ENCODE measurements at places on chromosomes 5 and 9.
A peak's percentile ranks its signal among the peaks of the same experiment; 100 is the strongest.

GRCh38 chr9:113129466-113129865 lies 21.3 kb upstream of the SLC31A2 start:
- DNase-seq = no peak

DNA sequence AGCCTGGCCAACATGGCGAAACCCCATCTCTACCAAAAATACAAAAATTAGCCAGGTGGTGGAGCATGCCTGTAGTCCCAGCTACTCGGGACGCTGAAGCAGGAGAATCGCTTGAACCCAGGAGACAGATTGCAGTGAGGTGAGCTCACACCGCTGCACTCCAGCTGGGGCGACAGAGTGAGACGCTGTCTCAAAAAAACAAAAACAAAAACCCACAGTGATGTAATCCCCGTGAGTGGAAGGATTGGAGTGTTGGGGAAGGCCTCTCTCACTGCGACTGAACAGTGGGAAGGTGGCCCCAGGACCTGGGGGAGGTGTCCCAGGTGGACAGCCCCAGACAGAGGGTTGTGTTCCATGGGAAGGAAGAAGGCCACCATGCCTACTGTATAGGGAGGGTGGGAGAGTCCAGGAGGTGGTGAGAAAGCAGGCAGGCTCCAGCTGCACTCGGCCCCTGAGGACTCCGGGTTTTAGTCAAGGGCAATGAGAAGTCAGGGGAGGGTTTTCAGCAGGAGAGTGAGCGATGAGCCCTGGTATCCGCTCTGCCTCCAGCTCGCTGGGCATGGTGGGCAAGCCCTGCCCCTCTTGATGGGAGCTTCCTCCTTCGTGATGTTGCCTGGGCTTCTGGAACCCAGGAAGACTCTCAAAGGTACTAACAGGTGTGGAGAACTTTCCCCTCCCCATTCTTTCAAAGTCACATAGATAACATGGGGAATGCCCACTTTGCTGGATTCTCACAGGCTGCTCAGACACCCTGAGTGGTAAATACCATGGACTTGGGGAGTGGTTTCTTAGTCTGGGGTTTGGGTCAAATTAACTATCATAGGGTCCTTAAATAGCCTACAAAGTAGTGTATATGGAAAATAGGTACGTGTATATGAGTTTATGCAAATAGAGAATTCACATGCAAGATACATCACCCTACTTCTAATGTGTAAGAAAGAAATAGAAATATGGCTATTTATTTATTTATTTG lies 74.7 kb downstream of the PPARGC1B start:
- no peak for DNase-seq

GRCh38 chr5:86688406-86688805 lies 70.7 kb downstream of the COX7C start:
- no peak for DNase-seq

- no peak for DNase-seq
These were observed 92.0 kb downstream of the PHF2 start for GRCh38 chr9:93668261-93668871.

DNA sequence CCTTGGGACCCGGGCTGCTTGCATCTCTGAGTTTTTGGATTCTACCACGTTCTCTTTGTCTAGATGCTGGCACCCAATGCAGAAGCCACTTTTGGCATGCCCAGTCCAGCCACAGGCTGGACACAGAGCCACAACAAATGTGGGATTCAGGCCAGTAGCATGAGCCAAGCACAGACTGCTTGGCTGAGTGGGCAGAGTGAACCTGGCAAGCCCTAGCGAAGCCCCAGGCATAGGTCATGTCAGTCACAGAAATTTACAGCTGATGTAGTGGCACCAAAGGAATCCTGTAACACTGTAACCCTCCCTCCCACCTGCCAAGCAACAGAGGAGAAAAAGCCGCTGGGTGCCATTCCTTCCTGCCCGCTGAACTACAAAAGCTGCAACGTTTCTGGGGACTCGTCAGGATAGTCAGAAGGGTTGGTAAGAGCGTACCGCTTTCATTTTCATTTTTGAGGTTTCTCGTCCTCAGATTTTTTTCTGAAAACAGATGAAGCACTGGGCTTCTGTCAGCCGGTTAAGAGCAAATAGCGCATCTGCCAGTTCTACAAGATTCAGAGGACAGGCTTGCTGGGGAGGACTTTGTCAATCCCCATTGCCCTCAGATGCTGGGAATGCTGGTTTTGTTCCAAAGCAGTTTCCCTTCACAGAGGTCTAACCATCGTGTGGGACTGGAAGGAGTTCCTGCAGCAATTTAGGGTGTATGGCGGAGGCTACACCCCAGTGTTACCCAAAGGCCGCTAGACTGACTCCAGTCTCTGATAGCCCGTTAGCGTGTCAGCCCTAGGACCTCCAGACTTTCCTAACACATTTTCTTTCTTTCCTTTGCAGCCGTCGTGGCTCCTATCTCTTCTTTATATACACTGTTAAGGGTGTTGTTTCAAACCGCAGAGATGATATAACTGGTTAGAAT lies 399.0 kb downstream of the HTR1A start:
- no peak for DNase-seq

DNA sequence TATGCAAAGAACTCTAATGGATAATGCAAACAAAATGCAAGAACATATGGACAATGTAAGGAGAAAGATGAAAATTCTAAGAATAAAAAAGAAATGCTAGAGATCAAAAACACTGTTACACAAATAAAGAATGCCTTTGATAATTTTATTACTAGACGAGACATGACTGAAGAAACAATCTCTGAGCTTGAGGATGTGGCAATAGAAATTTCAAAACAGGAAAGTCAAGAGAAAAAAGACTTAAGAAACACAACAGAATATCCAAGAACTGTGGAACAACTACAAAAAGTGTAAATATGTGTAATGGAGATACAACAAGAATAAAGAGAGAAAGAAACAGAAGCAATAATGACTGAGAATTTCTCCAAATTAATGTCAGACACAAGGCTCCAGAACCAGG lies 140.5 kb upstream of the ACOT12 start:
- DNase-seq = no peak

- no peak for DNase-seq
These were observed 268.9 kb upstream of the PDE4D start for GRCh38 chr5:60162441-60162840.

DNA sequence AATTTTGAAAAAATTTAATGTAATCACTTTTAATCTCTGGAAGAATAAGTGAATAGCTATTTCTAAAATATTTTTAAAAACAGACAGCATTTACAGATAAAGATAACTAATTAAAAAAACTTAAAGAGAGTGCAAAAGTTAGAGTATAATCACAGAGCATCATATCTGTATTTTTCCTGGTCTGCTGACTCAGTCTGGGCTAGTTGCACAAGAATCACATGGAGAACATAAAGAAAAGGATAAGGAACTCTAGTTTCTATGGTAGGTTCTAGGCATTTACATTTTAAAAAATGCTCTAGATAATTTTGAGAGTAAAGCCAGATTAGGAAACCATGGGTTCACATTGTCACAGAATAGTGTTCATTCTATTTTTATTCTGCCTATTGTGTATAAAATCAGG lies 347.4 kb downstream of the PSAT1 start:
- no peak for DNase-seq

DNA sequence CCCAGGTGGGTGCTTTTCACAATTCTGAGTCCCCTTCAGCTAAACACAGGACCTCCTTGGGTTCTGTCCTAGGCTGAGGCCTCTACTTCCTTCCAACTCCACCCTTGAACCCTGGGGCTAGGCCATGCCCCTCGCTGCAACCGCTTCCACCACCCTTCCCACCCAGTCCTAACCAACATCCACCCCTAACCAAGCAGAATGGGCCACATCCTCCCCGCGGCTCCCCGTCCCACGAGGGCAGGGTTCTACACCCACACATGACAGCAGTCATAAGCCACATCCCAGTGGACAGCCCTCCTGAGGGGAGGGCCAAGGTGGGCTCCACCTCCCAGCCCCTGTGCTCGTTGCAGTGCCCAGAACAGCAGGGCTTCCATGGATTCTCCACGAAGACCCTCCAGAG lies 65.8 kb downstream of the SHB start:
- DNase-seq = no peak

GRCh38 chr9:128787659-128788058 lies 606 bp downstream of the TBC1D13 start:
- no peak for DNase-seq

GRCh38 chr5:66704790-66705425 lies 108.7 kb downstream of the MAST4 start:
- peak; percentile 13 for DNase-seq

- DNase-seq = no peak
These were observed 30.0 kb downstream of the RAPGEF1 start for GRCh38 chr9:131709771-131710431.

DNA sequence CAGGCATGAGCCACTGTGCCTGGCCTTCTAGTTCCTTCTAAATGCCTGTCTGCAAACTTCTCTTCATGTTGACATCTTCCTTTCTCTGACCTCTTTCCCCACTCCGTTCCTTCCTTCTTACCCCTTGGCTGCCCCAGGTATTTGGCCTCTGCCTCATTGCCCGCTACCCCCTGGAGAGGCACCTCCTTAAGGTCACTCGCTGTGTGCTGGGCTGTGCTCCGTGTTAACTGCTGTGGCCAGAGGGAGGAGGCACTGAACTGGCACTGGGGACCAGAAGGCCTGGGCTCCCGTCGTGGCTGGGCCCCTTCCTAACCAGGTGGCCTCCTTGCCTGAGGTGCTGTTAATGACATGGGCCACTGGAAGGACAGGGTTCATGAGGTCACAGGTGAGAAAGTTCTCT lies 39.4 kb downstream of the LAMC3 start:
- DNase-seq = no peak

GRCh38 chr9:17863924-17864323 lies 285.1 kb downstream of the SH3GL2 start:
- DNase-seq = no peak

DNA sequence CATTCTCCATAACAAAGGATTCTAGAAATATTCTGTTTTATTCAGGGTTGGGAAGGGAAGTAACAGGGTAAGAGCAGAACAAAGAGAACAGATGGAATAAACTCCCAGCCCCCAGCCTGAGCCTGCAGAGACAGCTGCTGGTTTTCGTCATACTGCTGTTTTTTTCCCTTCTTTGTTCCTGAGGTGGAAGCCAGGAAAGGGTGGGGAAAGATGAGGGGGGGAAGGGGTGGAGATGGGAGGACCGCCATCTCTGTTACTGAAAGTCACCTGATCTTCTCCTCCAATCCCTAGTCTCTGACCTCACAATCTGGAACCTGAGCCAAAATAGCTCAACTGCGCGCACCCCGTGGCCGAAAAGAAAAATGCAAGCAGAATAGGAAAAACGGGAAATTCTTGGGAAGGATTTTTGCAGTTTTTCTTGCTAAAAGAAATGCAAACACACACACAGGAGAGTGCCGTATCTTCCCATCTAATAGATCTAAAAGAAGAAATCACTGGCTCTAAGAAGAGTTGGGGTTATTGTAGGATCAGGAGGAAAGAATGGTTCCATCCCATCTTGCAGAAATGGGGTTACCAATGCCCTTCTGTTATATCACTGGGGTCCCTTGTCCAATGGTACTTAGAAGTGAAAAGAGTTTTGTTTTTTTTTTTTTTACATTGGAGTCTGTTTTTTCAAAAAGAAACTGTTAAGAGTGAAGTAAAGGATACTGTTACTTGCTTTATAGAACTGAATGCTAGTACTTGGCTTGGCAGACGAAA lies 57.9 kb downstream of the DIAPH1 start:
- DNase-seq = peak; percentile 73

GRCh38 chr5:167036585-167036984 lies 1254.9 kb upstream of the WWC1 start:
- DNase-seq = no peak

DNA sequence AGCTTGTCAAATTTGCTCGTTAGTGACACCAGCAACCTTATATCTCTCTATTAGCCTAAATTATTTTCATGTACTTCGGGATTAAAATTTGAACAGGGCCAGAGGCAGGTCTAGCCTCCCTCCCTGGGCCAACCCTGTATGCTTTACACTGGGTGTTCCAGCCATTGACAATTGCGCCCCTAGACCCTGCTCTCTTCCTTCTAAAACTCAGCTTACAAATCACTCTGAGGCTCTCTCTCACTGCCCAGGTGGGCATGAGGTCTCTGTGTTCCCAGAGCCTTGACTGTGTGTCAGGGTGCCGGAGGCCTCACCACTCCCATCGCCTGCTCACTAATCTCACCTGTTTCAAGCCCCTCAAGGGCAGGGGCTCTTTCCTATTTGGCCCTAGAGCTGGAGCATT lies 6.4 kb upstream of the CFAP90 start:
- DNase-seq = no peak

DNA sequence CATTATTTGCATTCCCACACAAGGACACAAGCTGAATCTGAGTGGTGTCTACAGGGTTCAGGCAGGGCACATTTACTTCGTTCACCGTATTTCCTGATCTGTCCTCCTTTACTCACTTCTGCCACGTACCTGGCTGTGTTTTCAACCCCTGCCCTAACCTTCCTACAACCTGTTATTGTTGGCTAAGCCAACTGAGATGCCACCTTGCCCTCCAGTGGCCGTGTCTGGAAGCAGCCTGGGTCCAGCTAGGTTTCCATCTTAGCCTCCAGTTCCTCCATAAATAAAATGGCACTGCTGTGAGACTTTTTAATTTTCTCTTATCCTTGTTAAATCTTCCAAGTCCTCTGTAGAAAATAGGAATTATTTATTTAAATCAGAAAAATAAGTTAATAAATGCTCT lies 64.8 kb downstream of the ATP10B start:
- no peak for DNase-seq

GRCh38 chr5:115432691-115433090 lies 111.9 kb downstream of the FEM1C start:
- DNase-seq = no peak

- DNase-seq = no peak
These were observed 83.3 kb downstream of the GLDC start for GRCh38 chr9:6562201-6562600.

- no peak for DNase-seq
These were observed 3.0 kb upstream of the TUSC1 start for GRCh38 chr9:25681266-25681665.

DNA sequence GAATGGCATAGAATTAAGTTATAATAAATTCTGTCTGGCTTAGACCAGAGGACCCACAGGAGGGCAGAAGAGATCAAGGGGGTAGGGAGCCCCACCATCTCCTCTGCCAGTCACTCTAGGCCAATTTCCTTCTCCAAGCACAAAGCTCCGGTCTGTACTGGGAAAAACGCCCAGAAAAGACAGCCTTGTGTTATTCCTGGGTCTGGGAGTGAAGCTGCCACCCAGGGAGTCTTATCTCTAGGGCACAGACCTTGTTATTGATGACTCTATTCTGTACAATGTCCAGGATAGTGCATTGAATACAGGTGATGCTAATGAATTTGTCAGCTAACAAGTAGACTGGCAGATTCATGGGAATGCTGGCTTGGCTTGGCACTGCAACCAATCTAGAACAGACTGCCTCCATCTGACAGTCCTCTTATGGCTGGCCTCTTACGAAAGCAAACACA lies 60.7 kb downstream of the MED27 start:
- no peak for DNase-seq
